Heart left ventricle (tissue), 16 donors: ENCODE measurements at places on chromosomes 2 and 18.

- H3K4me1 ChIP-seq, result no peaks in the 10 kb centered on the region
- H3K36me3 ChIP-seq, result peaks cover 14% of the 10 kb centered on the region
- no peak overlapping the region for H3K27ac ChIP-seq
- DNase-seq, result no peak
- no peaks in the 10 kb centered on the region for H3K27me3 ChIP-seq
Measured at GRCh38 chr2:158651358-158652057, 143.6 kb upstream of the DAPL1 start.

- H3K36me3 ChIP-seq, result no peaks in the 10 kb centered on the region
- no peak overlapping the region for H3K4me3 ChIP-seq
- no peak for DNase-seq
Measured at GRCh38 chr2:141528990-141529389, 601.8 kb downstream of the LRP1B start.

- H3K36me3 ChIP-seq, result no peaks in the 10 kb centered on the region
- H3K4me3 ChIP-seq, result no peak overlapping the region
- H3K27me3 ChIP-seq, result no peaks in the 10 kb centered on the region
- no peaks in the 10 kb centered on the region for H3K4me1 ChIP-seq
- H3K27ac ChIP-seq, result no peak overlapping the region
- no peak for DNase-seq
Measured at GRCh38 chr2:142824756-142825155, 52.7 kb upstream of the KYNU start.

- DNase-seq, result no peak
- no peak overlapping the region for H3K4me3 ChIP-seq
- H3K27me3 ChIP-seq, result no peaks in the 10 kb centered on the region
Measured at GRCh38 chr2:24891201-24891600, 28.8 kb downstream of the ADCY3 start.

- H3K27me3 ChIP-seq, result no peaks in the 10 kb centered on the region
- no peak overlapping the region for H3K4me3 ChIP-seq
- H3K4me1 ChIP-seq, result no peaks in the 10 kb centered on the region
- H3K27ac ChIP-seq, result no peak overlapping the region
- no peak for DNase-seq
Measured at GRCh38 chr2:24910245-24910644, 9.8 kb downstream of the ADCY3 start.

- no peaks in the 10 kb centered on the region for H3K27me3 ChIP-seq
- H3K27ac ChIP-seq, result no peak overlapping the region
- peaks cover 11% of the 10 kb centered on the region for H3K36me3 ChIP-seq
Measured at GRCh38 chr2:28809927-28810326, 707 bp upstream of the SPDYA start.

GRCh38 chr2:60432035-60432601 is 121.3 kb downstream of the BCL11A start:
- no peak overlapping the region for H3K4me3 ChIP-seq
- H3K27me3 ChIP-seq, result no peaks in the 10 kb centered on the region
- no peak for DNase-seq
- no peaks in the 10 kb centered on the region for H3K36me3 ChIP-seq
- no peak overlapping the region for H3K27ac ChIP-seq

DNA sequence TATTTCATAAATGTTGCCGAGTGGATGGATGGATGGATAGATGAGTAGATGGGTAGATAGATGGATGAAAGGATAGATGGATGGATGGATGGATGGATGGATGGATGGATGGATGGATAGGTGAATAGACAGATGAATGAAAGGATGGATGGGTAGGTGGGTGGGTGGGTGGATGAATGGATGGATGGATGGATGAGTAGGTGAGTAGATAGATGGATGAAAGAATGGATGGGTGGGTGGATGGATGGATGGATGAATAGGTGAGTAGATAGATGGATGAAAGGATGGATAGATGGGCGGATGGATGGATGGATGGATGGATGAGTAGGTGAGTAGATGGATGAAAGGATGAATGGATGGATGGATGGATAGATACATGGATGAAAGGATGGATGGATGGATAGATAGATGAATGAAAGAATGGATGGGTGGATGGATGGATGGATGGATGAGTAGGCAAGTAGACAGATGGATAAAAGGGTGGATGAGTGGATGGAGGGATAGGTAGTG is 104.3 kb downstream of the SMAD7 start:
- H3K36me3 ChIP-seq, result no peaks in the 10 kb centered on the region
- H3K27ac ChIP-seq, result no peak overlapping the region
- H3K4me3 ChIP-seq, result no peak overlapping the region
- DNase-seq, result no peak
- no peaks in the 10 kb centered on the region for H3K27me3 ChIP-seq

- no peak for DNase-seq
- peaks cover 58% of the 10 kb centered on the region for H3K4me1 ChIP-seq
- no peak overlapping the region for H3K4me3 ChIP-seq
- no peaks in the 10 kb centered on the region for H3K27me3 ChIP-seq
- H3K27ac ChIP-seq, result peak overlapping the region; percentile 42
Measured at GRCh38 chr18:36350251-36350651, 52.7 kb downstream of the FHOD3 start.

DNA sequence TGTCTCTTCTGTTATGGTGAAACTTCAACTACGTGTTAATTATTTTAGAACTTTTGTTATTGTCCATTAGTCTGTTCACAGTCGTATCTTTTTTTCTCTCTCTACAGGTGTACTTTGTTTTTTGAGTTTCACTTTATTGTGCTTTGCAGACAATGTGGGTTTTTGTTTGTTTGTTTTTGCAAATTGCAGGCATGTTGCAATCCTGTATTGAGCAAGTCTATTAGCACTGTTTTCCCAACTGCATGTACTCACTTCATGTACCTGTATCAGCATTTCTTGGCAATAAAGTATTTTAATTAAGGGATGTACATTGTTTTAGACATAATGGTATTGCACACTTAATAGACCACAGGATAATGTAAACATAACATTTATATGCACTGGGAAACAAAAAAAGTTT is 99.1 kb upstream of the FAM110C start:
- no peaks in the 10 kb centered on the region for H3K4me1 ChIP-seq
- H3K4me3 ChIP-seq, result no peak overlapping the region
- no peak overlapping the region for H3K27ac ChIP-seq
- H3K27me3 ChIP-seq, result no peaks in the 10 kb centered on the region
- H3K36me3 ChIP-seq, result no peaks in the 10 kb centered on the region
- DNase-seq, result no peak

DNA sequence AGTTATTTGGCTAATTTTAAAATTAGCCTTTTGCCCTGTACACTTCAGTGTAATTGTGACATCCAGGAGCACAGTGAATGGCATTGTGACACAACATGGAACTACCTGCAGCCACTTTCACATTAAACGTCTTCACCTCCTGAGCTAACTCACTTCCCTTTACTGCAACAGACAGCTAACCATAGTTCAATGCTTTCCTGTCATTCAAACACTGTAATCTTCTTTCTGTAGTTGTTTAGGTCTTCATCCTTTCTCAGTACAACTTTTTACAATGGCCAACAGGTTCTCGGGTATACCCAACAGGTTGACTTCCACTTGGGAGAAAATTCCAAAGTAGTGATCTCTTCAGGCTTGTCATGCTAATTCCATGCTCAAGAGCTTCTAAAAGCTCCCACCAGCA is 8.6 kb upstream of the AGPS start:
- H3K27me3 ChIP-seq, result no peaks in the 10 kb centered on the region
- no peak overlapping the region for H3K27ac ChIP-seq
- H3K4me3 ChIP-seq, result no peak overlapping the region

GRCh38 chr18:46236156-46236555 is 132.0 kb downstream of the HAUS1 start:
- H3K27me3 ChIP-seq, result no peaks in the 10 kb centered on the region
- H3K36me3 ChIP-seq, result no peaks in the 10 kb centered on the region
- DNase-seq, result no peak

GRCh38 chr18:69787825-69788547 is 159.7 kb downstream of the CD226 start:
- DNase-seq, result no peak
- H3K27ac ChIP-seq, result no peak overlapping the region
- H3K36me3 ChIP-seq, result no peaks in the 10 kb centered on the region
- no peaks in the 10 kb centered on the region for H3K27me3 ChIP-seq

DNA sequence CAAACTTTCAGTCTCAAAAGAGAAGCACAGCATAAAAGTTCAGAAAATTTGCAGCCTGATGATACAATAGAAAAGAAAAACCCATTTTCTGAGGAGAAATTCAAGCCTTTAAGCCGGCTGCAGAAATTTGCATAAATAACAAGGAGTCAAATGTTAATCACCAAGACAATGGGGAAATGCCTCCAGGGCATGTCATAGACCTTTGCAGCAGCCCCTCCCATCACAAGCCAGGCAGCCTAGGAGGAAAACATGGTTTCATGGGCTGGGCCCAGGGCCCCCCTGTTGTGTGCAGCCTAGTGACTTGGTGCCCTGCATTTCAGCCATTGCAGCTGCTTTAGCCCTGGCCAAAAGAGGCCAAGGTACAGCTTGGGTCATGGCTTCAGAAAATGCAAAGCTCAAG is 54.1 kb upstream of the CAVIN2 start:
- DNase-seq, result no peak
- peaks cover 6% of the 10 kb centered on the region for H3K4me1 ChIP-seq
- no peaks in the 10 kb centered on the region for H3K36me3 ChIP-seq
- no peak overlapping the region for H3K4me3 ChIP-seq
- H3K27me3 ChIP-seq, result no peaks in the 10 kb centered on the region

DNA sequence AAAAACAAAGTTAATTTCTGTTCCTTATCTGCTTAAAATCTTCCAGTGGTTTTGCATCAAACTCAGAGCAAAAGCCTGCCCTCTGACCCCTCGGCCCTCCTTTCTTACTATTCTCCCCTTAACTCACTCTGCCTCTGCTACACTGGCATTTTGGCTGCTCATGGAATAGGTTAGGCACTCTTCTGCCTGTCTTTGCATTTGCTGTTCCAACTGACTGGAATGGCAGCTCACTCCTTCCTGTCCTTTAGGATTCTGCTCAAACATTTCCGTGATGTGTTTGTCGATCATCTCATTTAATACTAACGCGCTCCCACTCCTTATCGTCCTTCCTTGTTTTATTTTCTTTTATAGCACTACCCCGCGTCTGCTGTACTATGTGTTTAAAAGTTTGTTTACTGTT is 815 bp downstream of the CEBPZ start:
- DNase-seq, result no peak
- H3K27me3 ChIP-seq, result no peaks in the 10 kb centered on the region
- peak overlapping the region; percentile 83 for H3K4me3 ChIP-seq
- H3K27ac ChIP-seq, result peak overlapping the region; percentile 94
- peaks cover 27% of the 10 kb centered on the region for H3K36me3 ChIP-seq
- peaks cover 40% of the 10 kb centered on the region for H3K4me1 ChIP-seq

DNA sequence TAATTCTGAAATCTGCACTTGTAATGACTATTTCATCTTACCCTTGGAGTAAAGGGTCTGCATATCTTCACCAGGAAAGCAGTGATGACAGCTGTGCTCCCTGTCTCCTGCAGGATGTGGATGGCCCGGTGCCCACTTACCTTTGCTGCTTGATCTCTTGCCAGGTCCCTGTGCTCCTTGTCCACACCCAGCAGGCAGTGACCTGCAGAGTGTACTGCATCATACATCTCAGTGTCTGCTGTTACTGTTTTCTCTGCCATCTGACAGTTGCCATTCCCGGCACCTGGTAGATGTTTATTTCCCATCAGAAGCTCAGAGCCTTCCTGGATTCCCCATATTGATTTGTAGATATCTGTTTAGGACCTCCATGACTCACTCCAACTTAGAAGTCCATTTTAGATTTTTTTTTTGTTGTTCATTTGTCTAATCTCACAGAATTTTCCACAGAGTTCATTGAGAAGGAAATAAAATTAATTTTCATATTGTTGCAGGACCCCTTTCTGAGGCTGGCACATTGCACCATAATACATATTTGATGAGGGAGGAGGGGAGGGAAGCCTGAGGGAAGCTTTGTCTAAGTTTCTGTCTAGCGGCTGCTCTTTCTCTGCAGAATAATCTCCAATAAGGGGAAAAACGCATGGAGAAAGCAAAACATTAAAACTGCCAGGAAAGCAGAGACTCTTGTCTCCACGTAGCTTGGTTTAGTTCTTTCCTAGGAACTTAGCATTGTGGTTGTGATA is 697.5 kb upstream of the RAB6C start:
- no peak for DNase-seq
- H3K36me3 ChIP-seq, result no peaks in the 10 kb centered on the region
- H3K27me3 ChIP-seq, result no peaks in the 10 kb centered on the region
- H3K4me3 ChIP-seq, result no peak overlapping the region
- H3K4me1 ChIP-seq, result no peaks in the 10 kb centered on the region

DNA sequence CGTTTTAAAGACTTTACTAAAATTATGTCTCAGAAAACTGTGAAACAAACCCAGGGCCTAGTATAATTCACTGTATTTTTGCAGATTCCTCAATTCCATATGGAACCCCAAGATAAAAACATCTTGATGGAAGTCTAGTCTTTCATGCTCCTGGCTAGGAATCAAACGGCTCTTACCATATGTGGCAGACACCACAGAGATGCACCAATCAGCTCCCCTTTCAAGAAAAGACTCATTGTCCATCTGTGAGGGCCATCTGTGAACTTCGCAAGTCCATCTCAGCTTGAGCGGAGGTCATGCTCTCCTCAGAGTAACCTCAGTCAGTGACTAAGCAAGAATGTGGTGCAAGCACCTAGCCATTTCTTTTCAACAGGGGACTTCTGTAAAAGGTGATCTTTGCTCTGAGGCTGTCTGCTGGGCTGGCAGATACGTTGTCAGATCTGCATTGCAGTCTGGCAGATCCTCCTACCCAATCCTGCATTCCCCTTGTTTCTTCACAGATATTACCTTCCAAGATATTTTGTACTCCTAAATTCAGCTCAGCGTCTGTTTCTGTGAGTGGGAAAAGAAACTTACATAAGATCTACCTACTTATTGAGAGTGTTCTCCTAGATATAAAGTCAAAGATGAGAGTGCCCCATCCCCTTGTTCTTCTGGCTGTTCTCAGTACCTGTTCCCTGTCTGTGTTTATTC is 419.3 kb downstream of the SPAG16 start:
- no peaks in the 10 kb centered on the region for H3K36me3 ChIP-seq
- H3K4me1 ChIP-seq, result no peaks in the 10 kb centered on the region
- DNase-seq, result no peak
- H3K27ac ChIP-seq, result no peak overlapping the region
- no peak overlapping the region for H3K4me3 ChIP-seq

DNA sequence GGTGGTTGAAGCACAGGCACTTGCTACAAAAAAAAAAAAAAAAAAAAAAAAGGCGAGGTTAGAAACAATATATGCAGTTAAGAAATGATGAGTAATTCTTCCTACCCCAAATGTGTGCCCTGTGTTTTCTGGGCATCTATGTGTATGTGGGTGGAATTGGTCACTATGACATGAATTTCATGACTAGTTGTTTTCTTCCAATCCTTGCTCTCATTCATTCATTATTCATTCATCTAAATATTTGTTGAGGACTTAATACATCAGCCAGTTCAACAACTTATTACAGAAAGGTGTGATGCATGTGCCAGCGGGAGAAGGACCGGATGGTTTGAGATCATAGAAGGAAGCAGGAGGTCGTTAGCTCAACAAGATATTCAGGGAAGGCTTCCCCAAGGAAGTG is 8.3 kb upstream of the EGR4 start:
- H3K27ac ChIP-seq, result no peak overlapping the region
- H3K27me3 ChIP-seq, result peaks cover 19% of the 10 kb centered on the region
- no peak overlapping the region for H3K4me3 ChIP-seq
- DNase-seq, result no peak
